Stimulated activated CD4-positive, alpha-beta T cell treated with anti-CD3 and anti-CD28 coated beads, Interleukin-1b, Interleukin-23, amount 100 ng/mL, for 1 hour (primary cell): ENCODE measurements at places on chromosomes 4 and X.

DNA sequence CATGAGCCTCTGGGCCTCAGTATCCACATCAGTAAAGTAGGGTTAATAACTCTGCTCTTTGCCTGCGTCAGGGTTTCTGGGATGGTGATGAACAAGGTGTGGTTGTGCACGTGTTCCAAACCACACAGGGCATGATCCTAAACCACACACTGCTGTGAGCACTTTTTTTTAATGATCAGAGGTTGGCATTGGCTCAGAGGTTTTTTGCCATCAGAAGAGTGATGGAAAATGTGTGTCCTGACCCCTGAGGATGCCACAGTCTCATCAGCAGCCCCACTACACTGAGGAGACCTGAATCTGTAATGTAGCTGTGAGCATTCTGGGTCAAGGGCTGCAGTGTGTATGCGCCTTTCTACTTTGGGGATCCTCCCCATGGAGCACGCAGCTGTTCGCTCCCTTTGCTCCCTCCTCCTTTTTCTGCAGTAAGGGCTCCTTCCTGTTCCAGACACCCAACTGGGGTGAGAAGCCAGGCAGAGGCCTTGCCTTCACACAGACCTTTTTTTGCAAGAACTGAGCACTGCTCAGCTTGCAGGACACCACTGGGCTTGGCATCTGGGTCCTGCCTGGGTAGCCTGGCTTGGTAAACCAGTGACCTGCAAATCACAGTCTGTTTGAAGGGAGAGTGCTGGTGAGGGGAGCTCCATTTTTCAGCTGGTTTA is 87.5 kb downstream of the MAMLD1 start:
- no peak for DNase-seq

DNA sequence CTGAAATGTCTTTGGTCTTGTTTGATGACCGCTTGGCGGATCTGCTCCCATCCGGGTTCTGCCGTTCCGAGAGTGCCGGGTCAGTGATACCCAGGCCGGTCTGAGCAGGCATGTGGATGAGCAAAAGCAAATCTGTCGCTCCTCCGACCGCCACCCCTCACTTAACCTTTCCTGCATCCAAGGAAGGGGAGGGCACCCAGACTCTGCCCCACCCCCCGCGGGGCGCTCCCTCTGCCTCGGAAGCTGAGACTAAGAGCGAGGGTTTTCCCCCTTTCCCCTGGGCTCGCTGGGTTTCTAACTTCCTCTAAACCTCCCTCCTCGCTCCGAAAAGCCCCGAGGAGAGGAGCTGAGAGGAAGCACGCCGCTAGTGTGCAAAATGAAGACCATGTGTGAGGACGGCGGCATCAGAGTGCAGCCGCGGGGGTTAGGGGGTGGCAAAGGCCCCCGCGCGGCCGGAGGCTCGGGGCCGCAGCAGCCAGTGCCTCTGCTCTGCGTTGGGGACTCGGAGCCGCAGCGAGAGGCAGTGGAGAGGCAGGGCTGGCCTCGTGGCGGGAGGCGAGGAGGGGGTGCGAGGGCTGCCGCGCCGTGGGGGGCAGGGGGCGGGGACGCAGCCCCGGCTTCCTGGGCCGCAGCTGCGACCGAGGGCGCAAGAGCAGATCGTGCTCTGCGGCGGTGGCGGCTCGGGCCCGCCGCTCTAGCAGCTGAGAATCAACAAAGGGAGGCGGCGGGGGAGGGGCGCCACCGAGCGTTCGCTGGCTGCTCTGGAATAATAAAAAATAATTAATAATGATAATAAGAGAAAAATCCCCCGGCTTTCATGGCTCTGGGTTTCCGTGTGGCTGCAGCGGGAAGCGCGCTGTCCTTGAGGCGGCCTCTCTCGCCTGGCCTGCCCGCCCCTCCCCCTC is 55.8 kb upstream of the BCOR start:
- DNase-seq = no peak

GRCh38 chr4:37793562-37793961 is 32.9 kb upstream of the PGM2 start:
- no peak for DNase-seq

GRCh38 chr4:154807042-154807630 is 26.1 kb downstream of the RBM46 start:
- no peak for DNase-seq

- DNase-seq = no peak
Observed at GRCh38 chr4:57093845-57094831, 16.0 kb downstream of the IGFBP7 start.

DNA sequence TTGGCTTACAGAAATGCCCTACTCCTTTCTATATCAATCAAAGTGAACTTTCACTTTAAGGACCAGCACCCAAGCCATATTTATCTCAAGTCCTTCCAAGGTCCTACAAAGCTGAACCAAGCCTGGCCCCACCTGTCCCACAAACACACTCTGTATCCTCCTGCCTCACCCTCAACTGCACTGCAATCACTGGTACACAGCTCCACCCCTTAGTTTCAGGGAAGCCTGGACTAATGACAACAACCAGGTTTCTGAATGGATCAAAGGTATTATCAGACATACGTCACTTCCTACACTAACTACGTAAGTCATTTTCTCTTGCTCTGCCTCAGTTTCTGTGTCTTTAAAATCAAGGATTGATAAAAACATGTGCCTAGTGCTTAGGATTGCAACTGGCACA is 205.6 kb upstream of the HS3ST1 start:
- DNase-seq = no peak

- no peak for DNase-seq
Observed at GRCh38 chr4:168839758-168840391, 170.2 kb downstream of the CBR4 start.

DNA sequence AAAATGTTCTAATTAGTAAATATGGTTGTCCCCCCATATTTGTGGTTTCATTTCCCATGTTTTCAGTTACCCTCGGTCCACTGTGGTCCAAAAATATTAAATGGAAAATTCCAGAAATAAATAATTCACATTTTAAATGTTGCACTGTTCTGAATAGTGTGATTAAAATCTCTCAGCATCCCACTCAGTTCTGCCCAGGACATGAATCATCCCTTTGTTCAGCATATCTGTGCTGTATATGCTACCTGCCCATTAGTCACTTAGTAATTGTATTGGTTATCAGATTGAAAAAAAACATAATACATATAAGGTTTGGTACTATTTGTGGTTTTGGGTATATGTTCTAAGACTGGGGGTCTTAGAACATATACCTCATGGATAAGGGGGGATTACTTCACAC is 55.1 kb upstream of the NXF3 start:
- DNase-seq = no peak

DNA sequence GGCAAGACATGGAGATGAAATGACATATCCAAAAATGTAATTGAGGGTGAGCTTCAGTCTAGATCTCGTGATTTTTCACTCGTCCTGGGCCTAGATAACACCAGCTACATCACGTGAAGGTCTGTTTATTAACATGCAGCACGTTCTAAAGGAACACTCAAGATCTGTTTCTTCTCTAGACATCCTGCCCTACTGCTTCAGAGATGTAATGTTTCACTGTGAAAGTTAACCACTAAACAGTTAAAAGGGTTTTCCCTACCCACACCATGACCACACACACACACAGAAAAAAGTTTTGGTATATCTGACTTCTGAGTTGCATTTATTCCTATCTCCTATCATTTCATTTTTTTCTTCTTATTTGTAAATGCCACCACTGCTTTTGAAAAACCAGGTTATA is 52.3 kb upstream of the SMIM31 start:
- no peak for DNase-seq

DNA sequence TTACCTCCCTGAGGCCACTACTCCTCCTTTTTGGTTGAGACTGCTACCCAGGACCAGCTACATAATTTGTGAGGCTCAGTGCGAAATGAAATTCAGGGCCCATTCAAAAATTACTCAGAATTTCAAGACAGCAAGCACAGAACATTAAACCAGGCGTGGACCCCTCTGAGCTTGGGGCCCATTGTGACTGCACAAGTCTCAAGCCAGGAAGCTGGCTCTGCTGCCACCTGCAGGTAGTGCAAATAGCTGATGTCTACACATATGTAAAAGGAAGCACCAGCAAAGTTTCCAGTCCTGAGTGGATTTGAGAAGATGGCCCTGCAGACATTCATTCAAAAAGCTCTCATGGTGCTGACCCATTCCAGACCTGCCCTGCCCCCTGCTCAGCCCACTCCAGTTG is 213.4 kb upstream of the LNX1 start:
- no peak for DNase-seq

GRCh38 chrX:131262738-131263679 is 26.1 kb downstream of the IGSF1 start:
- DNase-seq = no peak

DNA sequence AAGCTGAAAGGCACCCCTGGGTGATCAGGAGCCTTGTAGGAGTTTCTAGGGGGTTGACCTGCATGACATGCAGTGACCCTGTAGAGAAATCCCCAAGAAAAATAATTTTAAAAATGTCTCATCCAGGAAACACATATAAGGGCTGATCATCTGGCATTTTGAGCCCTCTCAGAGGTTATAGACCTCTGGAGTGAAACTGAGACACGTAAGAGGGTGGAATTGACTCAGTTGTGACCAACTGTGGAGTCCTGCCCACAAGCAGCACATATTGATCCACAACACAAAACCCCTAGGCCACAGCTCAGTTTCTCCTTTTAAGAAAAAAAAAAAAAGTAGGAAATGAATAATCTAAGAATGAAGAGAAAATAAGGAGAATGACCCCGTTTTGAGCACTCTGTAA is 32.5 kb upstream of the MTMR8 start:
- DNase-seq = no peak

GRCh38 chrX:136162827-136163570 is 15.7 kb downstream of the FHL1 start:
- no peak for DNase-seq

- DNase-seq = no peak
Observed at GRCh38 chrX:48531358-48531959, 8.1 kb upstream of the TBC1D25 start.

- no peak for DNase-seq
Observed at GRCh38 chr4:184171011-184171410, 46.7 kb downstream of the ENPP6 start.

GRCh38 chr4:35228313-35228712 is 1016.0 kb downstream of the ARAP2 start:
- no peak for DNase-seq

GRCh38 chr4:158053086-158053485 is 119.7 kb downstream of the GASK1B start:
- DNase-seq = no peak

DNA sequence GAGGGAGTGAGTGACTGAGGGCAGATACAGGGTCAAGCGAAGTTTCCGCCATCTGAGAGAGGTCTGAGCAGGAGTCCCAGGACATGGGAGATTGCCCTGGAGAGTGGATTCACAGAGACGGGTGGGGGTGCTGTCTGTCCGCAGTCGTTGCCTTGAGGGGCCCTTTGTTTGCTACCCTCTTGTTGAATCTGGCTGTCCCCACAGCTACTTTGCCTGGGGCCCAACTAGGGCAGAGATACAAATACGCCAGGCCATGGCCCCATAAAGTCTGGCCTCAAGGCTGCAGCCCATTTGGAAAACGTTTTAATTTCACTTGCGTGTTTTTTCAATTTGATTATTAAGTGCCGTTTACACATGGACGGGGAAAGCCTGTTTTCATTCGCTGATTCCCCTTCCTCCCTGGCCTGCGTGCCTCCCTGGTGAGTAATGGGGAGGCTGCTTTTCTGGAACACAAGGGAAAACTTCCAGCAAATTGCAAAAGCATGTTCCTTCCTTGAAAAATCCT is 134.4 kb downstream of the SMIM20 start:
- no peak for DNase-seq

DNA sequence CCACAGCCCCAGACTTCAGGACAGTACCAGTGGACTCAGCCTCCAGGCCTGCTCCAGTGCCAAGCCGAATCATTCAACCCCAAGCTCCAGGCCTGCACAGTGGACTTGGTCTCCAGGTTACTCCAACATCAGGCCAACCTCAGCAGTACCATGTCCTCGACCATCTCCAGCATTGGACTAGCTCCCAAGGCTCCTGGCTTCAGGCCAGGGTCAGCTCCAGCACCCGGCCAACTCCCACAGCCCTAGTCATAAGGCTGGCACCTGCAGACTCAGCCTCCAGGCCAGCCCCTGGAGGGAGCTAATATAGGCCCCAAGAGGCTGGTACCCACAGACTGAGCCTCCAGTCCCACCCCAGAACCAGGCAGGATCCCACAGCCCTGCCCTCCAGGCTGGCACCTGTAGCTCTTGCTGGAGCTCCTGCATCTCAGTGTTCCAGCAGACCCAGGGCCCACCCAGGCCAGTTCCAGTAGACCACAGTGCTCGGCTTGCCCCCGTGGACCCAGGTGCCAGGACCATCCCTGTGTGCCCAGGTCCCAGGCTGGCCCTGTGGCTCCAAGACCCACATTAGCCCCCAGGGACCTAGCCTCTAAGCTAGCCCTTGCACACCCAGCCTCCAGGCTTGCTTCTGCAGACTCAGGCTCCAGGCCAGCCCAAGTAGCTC is 25.6 kb downstream of the ZMAT1 start:
- no peak for DNase-seq

- DNase-seq = no peak
Observed at GRCh38 chrX:129077424-129078170, 445.7 kb downstream of the SMARCA1 start.

DNA sequence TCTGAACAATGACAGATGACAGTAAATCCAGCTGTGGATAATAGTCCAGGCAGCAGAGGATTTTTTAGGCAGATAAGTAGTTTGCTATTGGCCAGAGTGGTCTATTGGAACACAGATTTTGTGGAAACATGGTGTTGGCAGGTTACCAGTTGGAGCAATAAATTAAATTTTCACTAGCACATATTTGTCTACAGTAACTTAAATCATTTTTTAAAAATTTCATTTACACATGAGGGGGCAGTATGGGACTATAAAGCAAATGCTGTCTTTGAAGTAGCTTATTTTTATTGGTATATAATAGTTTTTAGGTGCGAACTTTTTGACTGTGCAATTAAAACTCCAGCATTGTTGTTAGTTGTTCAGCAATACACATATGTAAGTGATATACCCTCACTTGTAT is 289.8 kb downstream of the ARHGAP10 start:
- no peak for DNase-seq

GRCh38 chrX:30282527-30282926 is 26.7 kb downstream of the NR0B1 start:
- DNase-seq = no peak

DNA sequence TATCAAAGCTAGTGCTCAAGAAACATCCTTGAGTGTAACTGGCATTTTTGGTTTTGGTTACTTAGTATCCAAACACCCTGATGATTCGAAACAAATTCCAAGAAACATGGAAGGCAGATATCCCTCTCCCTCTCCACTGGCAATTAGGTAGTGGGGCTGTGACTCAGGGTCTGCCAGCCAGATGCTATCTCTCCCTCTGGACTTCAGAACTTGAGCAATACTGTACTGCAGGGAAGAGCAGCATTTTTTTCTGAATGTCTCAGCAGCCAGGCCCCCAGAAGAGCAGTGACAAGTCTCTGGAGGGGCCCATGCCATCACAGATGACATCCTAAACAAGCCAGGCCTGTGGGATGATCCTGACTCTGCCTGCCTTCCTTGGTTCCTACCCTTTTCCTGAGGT is 37.3 kb upstream of the BCORL1 start:
- no peak for DNase-seq

- no peak for DNase-seq
Observed at GRCh38 chr4:170736710-170737109, 647.0 kb upstream of the AADAT start.

GRCh38 chr4:183099537-183100297 is 660 bp downstream of the WWC2 start:
- DNase-seq = no peak
